ENCODE measurements at places on chromosomes 11 and 22.

- no peak for DNase-seq
Observed at GRCh38 chr11:66789097-66789890, 53.9 kb upstream of the RCE1 start.

DNA sequence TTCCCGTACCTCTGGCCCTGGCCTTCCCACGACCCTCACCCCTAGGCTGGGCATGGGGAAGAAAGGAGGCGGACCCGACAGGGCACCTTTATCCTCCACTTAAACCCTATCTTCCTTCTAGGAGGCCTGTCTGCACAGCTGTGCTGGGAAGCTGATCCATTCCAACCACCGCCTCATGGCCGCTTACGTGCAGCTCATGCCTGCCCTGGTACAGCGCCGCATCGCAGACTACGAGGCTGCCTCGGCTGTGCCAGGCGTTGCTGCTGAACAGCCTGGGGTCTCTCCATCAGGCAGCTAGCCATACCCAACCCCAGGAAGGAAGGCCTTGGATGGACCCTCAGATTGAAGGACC lies 599 bp downstream of the TIMM10B start:
- DNase-seq: no peak

- DNase-seq: no peak
Observed at GRCh38 chr11:85946221-85946620, 91.0 kb downstream of the CCDC83 start.

DNA sequence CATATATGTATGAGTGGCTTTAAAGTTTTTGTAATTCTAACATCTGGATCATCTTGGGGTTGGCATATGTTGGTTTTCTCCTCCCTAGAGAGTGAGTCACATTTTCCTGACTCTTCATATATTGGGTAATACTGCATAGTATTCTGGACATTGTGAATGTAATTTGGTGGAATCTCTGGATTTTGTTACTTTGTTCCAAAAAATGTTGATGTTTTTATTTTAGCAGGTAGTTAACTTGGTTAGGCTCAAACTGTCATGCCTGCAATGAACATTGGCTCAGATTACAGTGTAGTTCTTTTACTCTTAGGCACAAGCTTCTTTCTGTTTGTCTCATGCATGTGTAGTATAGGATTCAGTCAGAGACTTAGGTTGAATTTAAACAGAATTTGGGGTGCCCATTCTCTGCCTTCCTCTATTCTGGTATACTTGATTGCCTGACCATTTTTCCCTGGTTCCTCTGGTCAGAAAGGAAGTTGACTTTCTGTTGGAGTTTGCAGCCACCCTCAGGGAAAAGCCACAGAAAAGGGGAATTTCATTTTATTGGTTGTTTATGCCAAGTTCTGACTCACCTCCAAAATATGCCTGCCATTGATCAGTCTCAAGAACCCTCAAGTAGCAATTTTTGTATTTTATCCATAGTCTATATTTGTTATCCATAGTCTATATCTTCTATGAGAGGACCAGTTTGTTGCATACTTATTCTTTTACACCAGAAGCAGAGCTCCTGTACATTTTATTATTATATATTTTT lies 151.7 kb downstream of the UVRAG start:
- DNase-seq: no peak

- DNase-seq: no peak
Observed at GRCh38 chr11:6362185-6362872, 27.9 kb upstream of the SMPD1 start.

Data from activated CD4-positive, alpha-beta T cell treated with anti-CD3 and anti-CD28 coated beads for 1 hour (primary cell).